Stimulated activated CD4-positive, alpha-beta T cell treated with anti-CD3 and anti-CD28 coated beads, Interleukin-2, amount 100 ng/mL, for 24 hours (primary cell): ENCODE measurements at places on chromosomes 6 and 20.

DNA sequence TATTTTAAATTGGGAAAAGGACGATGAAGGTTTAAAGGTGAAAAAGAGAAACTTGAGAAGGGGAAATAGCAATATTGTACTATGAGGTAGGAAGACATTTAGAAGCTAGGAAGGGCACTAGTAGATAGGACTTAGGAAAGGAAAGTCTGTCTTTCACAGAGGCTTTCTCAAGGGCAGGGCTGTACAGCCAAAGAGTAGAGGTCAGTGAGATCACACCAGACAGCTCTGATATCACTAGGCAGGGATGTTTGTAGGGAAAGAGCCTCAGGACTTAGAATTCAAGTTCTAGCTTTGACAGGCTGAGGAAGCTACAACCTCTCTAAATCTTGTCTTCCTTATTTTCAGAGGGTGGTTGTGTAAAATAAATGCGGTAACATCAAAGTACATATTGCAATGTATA lies 160.4 kb upstream of the SLC22A16 start:
- DNase-seq: no peak

DNA sequence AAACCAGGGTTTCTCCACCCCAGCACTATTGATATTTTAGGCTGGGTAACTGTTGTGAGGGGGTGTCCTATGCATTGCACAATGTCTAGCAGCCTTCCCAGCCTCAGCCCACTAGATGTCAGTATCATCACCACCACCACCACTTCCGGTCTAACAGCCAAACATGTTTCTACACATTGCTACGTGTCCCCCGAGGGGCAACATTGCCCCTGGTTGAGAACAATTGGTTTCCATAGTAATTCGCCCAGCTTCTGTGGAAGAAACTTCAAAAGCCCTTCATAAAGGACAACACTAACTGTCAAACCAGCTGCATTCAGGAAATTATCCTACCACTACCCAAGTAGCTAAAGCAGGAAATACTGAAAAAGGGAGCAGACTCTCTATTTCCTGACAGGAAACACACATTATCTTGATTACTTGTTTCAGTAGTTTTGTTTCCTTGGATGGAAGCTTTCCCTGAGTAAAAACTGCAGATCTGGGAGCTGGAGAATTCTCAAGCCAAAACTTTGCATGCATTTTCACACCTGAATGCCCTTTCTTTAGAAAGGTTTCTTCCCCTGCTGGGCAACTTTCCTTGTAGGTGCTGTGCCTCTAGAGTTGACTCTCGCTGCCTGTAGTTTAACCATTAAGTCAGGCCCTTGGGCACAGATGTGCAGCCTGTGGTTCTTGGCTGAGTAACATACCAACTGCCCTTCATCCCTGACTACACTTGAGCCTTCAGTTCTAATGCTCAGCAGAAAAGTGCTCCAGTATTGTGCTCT lies 23.6 kb downstream of the PKHD1 start:
- DNase-seq: peak; percentile 61

DNA sequence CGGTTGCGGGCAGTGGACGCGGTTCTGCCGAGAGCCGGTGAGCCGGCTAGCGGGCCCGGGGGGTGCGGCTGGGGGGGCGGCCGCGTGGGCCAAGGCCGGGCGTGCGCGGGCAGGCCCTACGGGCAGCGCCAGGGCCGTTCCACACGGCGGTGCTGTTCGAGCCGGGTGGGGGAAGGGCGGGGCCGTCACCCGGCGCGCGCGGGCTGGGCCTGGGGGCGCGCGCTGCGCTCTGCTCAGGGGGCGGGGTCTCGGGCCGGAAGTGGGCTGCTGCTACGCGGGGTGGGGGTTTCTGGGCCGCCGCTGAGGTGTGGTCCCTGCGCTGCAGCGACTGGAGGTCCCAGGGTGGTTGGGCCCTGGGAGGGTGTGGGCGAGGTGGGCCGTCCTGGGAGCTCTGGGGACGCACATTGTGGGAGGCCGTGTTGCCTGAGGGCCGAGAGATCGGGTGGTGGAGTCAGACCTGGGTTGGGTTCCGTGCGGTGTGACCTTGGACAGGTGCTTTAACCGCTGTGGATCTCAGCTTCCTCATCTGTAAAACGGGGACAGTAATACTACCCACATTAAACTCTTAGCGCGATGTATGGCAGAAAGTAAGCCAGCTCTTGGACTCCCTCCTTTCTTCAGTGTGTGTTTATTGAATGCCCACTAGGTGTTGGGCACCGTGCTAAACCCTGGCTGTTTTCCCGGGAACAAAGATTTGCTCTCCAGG lies 391 bp downstream of the MAPRE1 start:
- peak; percentile 88 for DNase-seq

- no peak for DNase-seq
Measured at GRCh38 chr20:58107533-58107932, 120.9 kb downstream of the ANKRD60 start.

- DNase-seq: no peak
Measured at GRCh38 chr20:62289898-62290297, 12.9 kb upstream of the ADRM1 start.

DNA sequence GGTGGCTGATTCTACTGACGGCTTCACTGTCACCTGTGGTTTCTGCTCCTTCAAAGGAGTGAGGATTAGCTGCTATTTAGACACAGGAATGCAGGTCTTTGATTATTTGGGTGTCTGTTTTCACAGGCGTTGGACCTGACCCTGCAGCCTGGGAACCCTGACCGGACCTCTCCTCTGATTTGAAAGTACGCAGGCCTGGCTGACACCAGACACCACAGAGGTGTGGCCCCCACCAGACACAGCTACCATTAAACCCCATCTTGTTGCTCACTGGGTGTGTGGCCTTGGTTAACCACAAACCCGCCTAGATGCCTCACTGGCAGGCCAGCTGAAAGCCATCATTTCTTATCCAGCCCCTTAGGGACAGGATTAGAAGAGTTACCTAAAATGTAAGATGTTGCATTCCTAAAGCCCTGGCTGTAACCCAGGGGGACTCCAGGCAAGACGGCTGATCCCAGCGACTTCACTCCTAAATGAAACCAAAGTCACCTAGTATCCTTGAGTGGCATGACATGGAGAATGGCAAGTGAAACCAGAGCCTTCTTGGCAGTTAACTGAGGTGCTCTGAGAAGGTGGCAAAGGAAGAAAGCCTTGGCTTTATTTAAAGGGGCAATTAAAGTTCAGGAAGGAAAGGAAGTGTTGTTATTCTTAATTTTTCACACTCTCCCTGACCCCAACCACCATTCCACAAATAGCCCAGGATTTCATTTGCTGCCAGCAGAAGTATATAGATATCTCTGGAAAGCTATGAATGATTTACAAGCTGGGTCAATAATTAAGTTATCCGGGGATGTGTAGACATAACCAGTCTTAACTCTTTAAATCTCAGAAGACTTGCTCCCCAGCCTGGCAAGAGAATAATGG lies 169.9 kb downstream of the QRSL1 start:
- peak; percentile 4 for DNase-seq
